Umbilical cord (tissue), 2 donors: ENCODE measurements at places on chromosomes 2 and 18.

DNA sequence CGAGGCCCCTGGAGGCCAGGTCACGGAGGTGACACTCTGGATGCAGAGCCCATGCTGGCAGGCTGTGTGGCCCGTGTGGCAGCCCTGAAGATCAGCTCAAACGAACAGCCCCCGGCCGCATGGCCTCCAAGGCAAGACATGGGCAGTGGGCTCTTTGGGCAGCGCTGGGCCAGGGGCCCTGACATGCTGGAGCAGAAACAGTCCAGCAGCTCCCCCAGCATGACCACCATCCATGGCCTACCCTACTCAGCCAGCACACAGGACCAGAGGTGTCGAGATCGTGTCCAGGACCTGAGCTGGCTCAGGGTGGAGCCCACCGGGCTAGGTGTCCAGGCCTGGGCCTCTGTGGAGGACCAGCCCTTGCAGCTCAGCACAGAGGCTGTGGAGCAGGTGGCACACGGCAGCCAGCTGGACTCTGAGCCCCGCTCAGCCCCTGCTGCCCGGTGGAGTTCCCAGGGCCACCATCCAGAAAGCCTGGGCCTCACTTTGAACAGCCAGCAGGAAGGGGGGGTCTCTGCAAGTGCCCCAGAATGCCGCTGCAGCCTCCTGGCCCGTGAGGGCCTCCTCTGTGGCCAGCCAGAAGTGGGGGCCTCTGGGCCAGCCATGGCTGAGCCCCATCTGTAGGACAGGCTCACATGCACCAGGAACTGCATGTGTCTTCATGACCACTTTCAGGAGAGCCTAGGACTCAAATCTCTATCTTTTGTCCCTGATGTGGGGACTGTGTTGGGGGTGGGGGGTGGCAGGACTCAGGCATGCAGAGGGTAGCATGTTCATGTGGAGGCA, 8.9 kb downstream of the AMER3 start:
- no peak for DNase-seq

DNA sequence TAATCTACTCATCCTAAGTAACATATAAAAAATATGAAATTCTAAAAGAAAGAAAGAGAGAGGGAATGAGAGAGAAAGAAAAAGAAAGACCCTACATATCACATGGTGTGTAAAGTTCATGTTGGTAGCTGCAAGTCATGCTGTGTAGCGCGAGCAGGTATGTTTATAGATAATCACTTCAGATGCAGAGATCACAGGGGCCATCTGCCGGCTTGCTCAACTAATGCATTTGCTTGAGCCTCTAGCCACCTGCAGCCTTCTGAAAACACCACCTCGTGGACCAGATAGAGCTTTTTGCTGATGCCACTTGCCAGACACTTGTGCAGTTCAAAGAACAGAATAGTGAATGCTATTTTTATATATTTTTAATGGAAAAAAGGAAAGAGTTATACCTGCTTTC, 37.6 kb downstream of the CDH7 start:
- DNase-seq, result no peak

DNA sequence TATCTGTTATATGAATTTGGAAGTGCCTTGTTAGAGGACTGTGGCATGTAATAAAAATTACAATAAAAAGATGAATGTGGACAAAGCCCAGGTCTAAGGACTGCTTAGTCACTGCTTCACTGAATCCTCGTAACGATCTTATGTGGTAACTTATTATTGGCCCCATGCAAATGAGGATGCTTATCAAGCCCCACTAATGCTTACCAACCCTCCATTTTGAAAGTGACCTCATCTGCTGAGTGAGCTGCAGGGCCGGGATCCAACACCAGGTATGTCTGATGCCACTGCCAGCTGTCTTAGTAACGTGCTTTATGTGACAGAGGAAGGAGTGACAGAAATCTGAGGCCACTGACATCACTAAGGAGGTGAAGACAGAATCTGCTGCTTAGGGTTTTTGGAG, 65.3 kb upstream of the CCDC85A start:
- no peak for DNase-seq

DNA sequence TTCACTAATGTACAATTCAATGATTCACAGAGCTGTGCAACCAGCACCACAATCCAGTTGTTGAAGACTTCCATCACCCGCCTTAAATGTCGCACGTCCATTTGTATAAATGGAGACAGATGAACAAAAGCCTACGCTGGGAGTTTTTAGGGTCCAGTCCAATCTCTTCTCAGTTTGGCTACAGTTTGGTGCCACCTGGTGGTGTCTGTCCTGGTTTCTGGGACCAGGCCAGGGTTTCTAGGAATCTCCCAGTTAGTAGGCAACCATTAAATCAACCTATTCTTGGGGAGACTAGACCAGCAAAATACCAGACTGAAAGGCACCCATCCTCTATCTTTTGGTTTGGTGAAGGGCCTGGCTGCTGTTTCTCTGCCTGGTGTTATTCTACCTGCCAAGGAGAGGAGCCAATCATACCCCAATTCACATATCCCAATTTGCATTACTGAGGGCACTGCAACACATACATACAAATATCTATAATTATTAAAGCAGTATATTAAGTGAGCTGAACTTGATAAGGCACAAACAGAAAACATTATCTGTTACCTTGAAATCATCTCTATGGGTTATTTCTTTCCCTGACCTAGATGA, 3.2 kb upstream of the DDX1 start:
- DNase-seq, result peak; percentile 43
